Cortex of kidney (tissue), 1 donor: ENCODE measurements at places on chromosomes 1 and 21.

- no peak for DNase-seq
Observed at GRCh38 chr1:226403201-226404034, 4.5 kb downstream of the PARP1 start.

- DNase-seq: no peak
Observed at GRCh38 chr1:34750610-34751009, 4.2 kb upstream of the GJB5 start.

DNA sequence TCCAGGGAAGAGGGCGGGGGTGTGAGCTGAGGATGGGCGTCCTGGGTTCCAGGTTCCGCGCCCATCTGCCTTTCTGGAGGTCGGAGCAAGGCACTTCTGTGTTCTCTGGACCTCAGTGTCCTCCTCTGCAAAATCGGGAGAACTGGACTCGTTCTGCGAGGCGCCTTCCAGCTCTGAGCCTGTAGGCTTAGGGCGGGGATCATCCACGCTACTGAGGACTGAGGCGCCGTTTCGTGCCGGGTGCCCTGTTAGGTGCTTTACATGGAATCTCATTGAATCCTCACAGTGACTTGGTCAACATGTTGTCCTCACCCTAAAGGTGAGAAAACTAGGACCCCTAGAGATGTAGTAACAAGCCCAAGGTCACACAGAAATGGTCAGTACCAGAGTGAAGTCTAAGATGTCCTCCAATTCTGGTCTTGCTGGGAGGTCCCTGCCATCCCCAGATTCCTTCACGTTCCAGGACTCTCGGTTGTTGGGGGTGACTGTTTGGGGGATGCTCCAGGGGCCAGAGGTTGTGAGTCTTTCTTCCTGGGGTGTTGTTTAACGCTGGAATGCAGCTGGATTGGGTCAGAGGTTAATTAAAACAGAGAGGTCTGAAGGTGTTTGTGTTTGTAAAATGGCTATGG, 677 bp downstream of the PRKAA2 start:
- DNase-seq: no peak

- DNase-seq: no peak
Observed at GRCh38 chr21:33543505-33544129, 779 bp downstream of the SON start.

DNA sequence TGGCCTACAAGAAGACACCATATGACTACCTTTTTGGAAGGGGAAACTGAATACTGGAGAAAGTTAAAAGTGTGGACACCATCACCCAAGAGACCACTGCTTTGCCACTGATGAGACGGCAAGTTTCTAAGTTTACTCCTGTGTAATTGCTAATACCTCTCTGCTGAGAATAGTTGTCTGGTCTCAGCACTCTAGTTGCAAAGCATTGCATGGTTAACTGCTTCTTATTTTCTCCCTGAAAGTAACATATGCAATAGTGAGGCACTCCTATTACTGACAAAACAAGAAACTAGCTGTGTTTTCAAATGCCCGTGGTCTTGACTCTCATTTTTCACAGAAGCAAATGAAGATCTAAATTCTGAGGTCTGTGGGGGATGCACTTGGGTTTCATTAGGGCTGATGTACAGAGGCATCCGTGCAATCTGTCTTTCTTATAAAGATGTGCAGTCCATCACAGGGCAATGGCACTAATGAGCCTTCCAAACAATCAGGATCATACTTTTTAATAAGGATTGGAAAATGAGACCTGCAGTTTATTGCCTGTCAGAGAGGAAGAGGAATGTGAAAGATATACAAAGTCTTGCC, 62.9 kb downstream of the IFI44 start:
- no peak for DNase-seq

DNA sequence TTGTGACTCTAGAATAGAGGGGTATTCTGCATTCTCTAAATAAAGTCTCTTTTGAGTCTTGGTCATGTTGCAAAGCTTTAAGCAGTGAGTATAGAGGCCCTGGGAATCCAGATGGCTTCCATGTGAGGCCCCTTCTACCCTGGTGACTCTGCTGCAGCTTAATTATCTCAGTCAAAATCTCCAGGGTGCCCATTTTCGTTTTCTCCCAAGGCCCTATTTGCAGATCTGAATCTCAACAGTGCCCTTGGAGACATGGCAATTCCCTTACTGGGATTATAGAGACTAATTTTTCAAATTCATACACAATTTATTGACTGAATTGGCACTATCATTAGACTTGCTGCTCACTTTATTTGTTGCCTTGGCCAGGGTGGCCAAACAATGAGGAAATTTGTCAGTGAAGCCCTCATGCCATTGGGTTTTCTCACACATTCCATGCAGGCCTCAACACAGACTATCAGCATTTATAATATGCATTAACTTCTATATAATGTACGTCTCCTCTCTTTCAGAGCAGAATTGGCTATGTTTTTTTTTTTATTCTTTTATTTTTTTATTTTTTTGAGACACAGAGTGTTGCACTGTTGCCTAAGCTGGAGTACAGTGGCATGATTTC, 35.1 kb downstream of the PROX1 start:
- no peak for DNase-seq

GRCh38 chr1:205248793-205249601, 21.3 kb downstream of the TMCC2 start:
- no peak for DNase-seq

DNA sequence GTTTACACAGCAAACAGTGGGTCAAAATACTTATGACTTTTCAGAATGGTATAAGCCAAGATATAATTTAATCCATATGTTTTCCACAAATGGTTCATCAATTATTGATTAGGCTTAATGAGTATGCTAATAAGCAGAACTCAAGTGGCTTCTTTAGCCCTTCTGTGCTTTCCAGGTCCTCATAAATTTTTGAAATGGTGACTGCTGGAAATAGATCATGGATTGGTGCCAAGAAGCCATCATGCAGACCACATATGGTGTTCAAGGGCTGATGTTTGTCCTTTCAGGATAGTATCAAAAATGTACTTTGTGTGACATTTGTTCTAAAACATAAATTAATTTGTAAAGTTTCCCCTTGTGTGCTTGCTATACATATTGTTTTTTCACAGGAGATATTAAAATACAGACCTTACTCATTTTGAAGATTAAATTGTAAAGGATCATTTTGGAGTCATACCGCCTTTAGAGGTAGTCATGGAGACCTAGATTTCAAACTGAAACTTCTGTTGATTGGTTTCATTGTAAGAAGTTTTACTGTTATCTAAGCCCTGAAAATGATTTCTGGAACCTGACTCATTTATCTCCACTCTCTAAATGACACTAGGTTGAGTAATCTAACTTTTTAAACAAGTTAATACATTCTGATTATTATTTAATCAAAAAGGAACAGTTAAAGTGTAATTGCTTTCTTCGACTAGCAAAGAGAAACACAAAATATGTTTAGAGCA, 507.9 kb downstream of the PLA2G4A start:
- no peak for DNase-seq

DNA sequence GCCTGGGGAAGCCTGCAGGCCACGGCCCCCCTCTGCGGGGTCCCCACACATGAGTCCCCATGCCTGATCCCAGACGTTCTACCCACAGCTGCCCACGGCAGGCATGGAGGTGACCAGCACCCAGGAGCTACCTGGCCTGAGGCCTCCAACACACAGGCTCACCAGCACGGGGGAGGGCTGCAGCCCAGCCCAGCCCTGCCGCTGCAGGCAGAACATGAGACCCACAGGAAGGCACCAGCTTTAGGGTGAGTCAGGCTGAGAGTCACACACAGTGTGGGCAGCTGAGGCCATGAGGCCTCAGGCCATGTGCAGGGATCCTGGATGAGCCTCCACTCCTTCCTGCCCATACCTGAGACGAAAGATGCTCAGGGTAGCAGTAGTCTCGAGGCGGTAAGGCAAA, 121.1 kb downstream of the PSMG1 start:
- DNase-seq: no peak

DNA sequence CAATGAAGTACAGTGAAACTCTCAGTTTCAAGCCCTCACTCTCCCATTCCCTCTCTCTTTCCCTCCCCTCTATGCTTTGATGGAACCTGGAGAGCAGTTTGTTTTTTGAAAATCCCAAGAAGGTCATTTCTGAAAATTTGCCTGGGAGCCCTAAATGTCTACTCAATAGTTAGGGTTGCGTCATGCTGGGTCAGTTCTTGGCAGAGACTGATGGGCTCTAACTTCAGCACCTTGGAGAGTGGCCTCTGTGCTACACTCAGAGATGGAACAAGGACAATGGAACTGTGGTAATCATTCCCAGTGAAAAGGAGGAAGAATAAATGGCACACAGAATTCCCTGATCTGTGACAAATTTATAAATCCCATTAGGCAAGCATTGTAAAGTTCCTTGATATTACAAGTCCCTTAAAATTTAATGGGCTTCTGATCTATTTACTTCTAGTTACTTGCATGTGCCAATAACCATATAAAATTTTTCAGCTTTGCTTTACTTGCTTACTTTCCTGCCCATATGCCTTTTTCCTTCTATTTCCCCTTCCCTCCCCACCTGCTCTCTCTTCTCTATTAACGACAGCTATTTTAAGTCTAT, 182.9 kb upstream of the KCND3 start:
- no peak for DNase-seq

GRCh38 chr1:24503870-24504523, 1.4 kb downstream of the RCAN3 start:
- no peak for DNase-seq

- no peak for DNase-seq
Observed at GRCh38 chr1:192555399-192555798, 20.2 kb upstream of the RGS1 start.

- no peak for DNase-seq
Observed at GRCh38 chr1:196660852-196661251, 9.0 kb downstream of the CFH start.

- DNase-seq: no peak
Observed at GRCh38 chr1:31791131-31791858, 24.5 kb downstream of the SPOCD1 start.
